ENCODE measurements at places on chromosomes 5 and 9.

GRCh38 chr5:100641833-100642232 is 106.7 kb downstream of the FAM174A start:
- DNase-seq = no peak

- no peak for DNase-seq
Measured at GRCh38 chr5:107277485-107278125, 393.1 kb downstream of the EFNA5 start.

GRCh38 chr9:136036050-136036449 is 59.0 kb downstream of the NACC2 start:
- DNase-seq = no peak

DNA sequence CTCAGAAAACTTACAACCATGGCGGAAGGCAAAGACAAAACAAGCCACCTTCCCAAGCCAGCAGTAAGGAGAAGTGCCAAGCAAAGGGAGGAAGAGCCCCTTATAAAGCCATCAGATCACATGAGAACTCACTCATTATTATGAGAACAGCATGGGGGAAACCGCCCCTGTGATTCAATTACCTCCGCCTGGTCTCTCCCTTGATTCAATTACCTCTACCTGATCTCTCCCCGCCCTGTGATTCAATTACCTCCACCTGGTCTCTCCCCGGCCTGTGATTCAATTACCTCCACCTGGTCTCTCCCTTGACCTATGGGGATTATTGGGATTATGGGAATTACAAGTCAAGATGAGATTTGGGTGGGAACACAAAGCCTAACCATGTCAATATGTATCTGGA is 467.3 kb upstream of the FTMT start:
- DNase-seq = no peak

GRCh38 chr9:28699632-28700031 is 1126.4 kb upstream of the C9orf72 start:
- DNase-seq = no peak

GRCh38 chr5:105536675-105537074 is 1974.1 kb upstream of the NUDT12 start:
- no peak for DNase-seq

DNA sequence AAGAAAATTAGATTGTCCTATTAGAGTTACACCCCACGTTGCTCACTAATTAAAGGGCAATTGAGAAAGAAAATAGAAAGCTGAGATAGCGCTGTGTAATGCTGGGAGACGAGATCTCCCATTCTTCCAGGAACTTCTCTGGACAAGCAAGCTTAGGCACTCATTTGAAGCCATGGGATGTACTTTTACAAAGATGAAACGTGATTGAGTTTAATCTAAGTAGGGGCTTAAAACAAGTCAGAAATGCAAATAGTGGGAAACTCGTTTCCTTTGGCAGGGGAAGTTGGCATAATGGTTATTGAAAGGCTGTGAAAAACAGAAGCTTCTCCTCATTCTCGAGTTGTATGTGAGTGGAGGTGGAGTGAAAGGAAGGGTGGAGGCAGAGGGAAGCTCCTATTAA is 3.7 kb downstream of the PRDM6 start:
- no peak for DNase-seq

GRCh38 chr9:76846297-76846696 is 59.6 kb downstream of the PRUNE2 start:
- no peak for DNase-seq

- no peak for DNase-seq
Measured at GRCh38 chr5:136677217-136677616, 311.9 kb upstream of the TRPC7 start.

DNA sequence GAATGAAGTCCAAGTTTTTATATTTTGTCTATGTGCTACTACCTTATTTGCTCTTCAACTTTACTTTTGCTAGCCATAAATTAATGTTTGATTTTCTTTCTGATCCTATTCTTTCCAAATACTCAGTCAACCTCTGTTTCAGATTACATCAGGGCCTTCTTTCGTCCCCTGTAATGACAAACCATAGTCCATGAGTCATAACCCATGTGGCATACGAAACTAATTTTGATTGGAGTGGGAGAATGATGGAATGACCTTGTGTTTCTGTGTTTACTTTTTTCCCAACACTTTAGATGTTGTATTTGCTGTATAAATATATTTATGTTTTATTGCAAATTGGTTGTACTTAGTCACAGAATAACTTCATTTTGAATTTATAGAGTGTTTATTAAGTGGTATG is 1043.1 kb downstream of the DTWD2 start:
- DNase-seq = no peak

DNA sequence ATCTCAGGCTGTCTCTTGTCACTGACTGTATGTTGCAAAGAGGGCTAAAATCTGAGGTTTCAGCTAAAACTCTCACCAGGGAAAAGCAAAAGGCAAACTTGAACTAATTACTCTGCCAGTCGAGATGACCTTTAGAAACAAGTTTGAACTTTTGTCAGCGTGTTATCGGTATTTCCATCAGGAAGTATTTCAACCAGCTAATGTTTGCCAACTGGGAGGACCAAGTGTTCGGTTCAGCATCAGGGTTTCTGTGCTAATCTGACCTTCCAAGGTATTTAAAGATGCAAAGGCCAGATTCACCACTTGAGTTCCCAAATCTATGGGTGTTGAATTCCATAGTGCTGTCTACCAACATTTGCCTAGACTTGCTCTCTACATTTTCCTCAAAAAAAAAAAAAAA is 230.5 kb downstream of the SLIT3 start:
- no peak for DNase-seq

Measured in midbrain (tissue), 1 donor.